ENCODE measurements at places on chromosomes 12 and 14. TPM values are rescaled to one million over a fixed set of nuclear protein-coding genes. Genes with fewer than 3 reads are reported as not detected.

GRCh38 chr12:90618586-90618985, 336.4 kb downstream of the CCER1 start:
- no peak for DNase-seq

FOXA1 gene
- not detected for total RNA-seq

DNA sequence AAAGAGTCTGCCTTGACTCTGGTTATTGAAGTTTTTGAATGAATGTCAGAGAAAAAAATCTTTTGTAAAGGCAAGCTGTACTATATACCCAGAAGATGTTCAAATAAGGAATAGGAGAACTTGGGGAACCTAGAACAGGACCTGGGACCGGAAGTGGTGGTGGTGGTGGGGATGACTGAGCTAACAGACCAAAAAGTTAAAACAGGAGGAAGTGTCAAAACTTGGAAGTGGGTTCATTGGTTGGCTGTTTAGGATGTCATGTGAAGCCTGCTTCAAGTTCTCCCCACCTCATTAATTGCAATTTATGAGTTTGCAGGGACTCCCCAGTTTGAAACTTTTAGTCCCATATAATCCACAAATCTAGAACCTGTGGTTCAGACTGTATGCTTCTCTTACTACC, 26.2 kb downstream of the PLXNC1 start:
- peak; percentile 8 for DNase-seq

DNA sequence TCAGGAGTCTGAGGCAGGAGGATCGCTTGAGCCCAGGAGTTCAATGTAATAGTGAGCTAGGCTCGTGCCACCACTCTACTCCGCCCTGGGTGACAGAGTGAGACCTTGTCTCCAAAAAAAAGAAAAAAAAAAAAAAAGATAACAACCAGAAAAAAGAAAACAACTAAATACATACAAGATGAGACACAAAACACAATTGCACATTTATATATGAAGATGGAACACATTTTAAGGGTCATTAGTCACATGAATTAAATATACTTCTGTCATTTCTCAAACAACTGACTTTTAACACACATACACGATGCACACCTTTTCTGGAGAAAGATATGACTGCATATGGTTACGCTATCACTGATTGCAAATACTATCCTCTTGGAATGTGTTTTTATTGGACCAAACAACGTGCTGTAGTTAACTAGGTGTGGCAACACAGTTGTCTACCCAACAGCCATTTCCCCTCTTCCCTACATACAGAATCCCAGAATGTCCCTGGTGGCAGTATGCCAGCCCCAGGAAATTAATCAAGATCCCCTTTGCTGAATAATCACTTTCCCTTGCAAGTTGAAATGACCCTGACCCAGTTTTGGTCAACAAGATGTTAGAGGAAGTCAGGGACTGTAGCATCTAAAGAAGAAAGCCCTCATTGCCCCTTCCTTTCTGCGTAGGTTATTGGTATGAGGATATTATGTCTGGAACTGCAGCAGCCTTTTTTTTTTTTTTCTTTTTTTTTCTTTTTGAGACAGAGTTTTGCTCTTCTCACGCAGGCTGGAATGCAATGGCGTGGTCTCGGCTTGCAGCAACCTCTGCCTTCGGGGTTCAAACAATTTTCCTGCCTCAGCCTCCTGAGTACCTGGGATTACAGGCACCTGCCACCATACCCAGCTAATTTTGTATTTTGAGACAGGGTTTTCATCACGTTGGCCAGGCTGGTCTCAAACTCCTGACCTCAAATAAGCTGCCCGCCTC, 5.6 kb upstream of the MYL6B start:
- DNase-seq = no peak

Data from thyroid gland (tissue), 4 donors.